Stimulated activated CD8-positive, alpha-beta memory T cell treated with anti-CD3 and anti-CD28 coated beads, Interleukin-2, amount 100 ng/mL, for 1 hour (primary cell): ENCODE measurements at places on chromosomes 2 and 18.
A peak's percentile ranks its signal among the peaks of the same experiment; 100 is the strongest.

DNA sequence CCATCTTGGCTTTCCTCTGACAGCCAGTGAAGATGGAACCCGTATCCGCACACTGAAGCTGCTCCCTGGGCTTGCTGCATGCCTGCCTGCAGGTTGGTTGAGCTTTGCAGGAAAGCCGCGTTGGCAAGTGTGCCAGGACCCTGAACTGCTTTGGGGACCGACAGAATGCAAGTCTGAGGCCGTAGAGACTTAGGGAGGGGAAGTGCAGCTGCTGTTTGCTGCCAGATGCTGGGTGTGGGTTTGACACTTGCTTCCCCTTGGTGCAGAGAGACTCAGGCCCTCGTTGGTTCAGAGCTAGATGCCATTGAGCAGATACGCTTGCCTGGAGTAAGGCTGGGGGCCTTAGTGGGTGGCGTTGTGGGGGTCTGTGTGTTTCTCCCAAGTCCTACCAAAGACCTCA lies 13.1 kb upstream of the PHLPP1 start:
- no peak for DNase-seq

DNA sequence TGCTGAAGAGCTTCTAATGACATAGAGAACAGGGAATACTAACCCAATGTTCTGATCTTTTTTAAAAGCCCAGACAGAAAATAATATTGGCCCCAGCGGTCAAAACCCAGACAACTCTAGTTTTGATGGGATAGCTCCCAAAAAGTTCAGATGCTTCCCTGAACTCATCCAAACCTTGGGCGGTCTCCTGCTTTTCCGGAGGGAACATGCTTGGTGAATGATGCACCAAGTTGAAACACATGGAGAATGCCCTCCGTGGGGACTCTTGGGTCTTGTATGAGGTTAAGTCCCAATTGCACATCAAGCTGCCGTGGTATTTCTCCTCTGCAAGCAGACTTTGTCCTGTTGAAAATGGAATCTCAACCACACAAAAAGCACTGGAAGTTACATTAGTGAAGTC lies 120.7 kb upstream of the CTAGE1 start:
- no peak for DNase-seq

- DNase-seq: peak; percentile 21
Observed at GRCh38 chr2:134411828-134412638, 158.2 kb downstream of the MGAT5 start.

- DNase-seq: no peak
Observed at GRCh38 chr2:1766851-1767811, 22.8 kb upstream of the PXDN start.

DNA sequence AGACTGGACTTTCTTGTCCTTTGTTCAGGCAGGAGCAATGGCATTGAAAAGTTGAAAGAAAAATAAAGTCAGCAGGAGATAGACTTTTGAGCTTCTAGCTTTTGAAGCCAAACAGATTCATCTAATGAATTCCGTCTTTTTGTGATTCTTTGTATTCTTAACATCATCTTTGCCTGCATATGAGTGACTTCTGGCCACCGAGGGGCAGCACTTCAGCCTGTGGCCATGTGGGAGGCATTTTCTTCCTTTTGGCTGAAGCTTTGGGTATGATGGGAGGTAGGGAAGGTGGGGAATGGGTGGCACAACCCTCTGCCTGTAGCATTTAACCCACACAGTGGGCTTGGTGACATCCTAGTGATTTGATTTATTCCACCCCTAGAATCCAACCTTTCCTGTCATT lies 220.6 kb downstream of the SETBP1 start:
- DNase-seq: no peak

- DNase-seq: no peak
Observed at GRCh38 chr18:59516356-59517155, 157.5 kb upstream of the LMAN1 start.

- DNase-seq: no peak
Observed at GRCh38 chr2:9336241-9336575, 87.1 kb downstream of the ITGB1BP1 start.

- DNase-seq: no peak
Observed at GRCh38 chr18:5097116-5097703, 99.8 kb downstream of the AKAIN1 start.

- DNase-seq: peak; percentile 21
Observed at GRCh38 chr2:36800381-36800780, 103.9 kb downstream of the VIT start.

- no peak for DNase-seq
Observed at GRCh38 chr2:190678444-190679162, 29.7 kb downstream of the NAB1 start.

- no peak for DNase-seq
Observed at GRCh38 chr18:50401888-50402287, 27.0 kb downstream of the SKA1 start.

DNA sequence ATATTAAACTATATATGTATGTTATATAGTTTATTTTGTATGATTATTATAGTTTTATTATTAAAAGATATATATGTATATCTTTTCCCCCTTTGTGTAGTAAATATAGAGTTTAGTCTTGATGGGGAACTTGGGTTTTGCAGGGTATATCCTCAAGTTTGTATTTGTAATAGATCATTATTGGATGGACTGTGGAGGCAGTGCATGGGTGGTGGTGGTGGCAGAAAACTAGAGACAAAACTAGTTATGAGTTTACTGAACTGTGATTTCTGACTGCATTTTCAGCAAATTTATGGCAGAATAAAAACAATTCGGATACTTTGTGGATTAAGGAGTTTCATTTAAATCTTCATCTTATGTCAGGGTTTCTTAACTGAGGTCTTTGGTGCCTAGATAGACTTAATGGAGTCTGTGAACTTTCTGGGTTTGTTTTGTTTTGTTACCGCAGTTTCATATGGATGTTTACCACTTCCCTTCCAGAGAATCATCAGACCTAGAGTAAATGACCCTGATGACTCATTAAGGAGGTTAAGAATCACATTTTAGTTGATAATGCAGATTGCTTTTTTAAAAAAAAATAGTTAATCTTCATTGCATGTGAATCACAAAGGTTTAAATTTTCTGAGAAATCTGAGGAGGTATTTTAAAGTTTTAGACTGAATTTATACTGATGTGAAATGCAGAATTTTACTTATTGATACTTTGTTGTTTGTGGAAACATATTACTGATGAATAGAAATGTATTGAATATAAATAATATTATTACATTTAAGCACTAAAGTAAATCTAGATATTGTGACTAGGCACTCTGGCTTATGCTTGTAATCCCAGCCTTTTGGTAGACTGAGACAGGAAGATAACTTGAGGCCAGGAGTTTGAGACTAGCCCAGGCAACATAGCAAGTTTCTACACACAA lies 14.5 kb downstream of the EPC2 start:
- no peak for DNase-seq

DNA sequence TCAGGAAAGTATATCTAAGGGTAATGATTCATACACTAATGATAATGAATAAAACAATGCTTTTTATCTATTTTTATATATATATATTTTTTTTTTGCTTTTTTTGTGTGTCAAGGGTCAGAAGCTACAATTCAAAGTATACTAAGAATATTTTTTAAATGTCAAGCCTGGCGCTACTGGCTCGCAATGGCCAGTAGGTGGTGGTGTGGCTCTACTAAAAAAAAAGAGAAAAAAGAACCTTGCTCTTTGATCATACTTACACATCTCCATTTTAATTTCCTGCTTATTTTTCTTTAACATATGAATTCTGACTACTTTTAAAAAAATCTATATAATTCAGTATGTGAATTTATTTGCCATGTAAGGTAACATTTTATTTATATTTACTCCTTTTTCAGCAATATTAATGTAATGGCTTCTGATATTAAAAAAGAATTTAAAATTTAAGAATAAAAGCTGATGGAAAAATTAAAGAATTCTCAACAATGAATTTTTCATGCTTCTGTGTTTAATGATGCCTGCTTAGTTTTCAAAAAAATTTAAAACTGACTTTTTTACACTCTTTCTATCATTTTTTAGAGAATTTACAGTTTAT lies 232.9 kb downstream of the GULP1 start:
- DNase-seq: no peak

GRCh38 chr2:7913974-7914373 lies 767.9 kb upstream of the ID2 start:
- DNase-seq: no peak

DNA sequence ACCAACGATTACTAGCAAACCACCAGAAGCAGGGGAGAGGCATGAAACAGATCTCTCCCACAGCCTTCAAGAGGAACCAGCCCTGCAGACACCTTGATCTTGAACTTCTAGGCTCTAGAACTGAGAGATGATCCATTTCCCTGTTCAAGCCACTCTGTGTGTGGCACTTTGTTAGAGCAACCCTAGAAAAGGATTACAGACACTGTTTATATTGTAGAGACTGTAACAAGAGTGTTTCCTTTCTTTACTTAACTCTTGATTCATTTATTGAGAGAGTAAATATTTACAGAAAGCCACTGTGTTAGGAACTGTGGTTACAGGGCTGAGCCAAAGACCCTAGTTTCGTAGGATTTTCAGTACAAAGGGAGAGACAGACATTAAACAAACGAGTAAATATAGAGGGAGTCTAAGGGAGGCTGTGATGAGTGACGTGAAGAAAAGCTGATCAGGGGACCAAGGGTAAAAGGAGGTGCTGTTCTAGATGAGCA lies 10.9 kb downstream of the CCDC68 start:
- no peak for DNase-seq

- no peak for DNase-seq
Observed at GRCh38 chr2:38104598-38104997, 28.6 kb upstream of the CYP1B1 start.

- DNase-seq: no peak
Observed at GRCh38 chr2:49369101-49369500, 214.8 kb upstream of the FSHR start.

- DNase-seq: no peak
Observed at GRCh38 chr18:57559314-57559713, 27.2 kb downstream of the FECH start.

DNA sequence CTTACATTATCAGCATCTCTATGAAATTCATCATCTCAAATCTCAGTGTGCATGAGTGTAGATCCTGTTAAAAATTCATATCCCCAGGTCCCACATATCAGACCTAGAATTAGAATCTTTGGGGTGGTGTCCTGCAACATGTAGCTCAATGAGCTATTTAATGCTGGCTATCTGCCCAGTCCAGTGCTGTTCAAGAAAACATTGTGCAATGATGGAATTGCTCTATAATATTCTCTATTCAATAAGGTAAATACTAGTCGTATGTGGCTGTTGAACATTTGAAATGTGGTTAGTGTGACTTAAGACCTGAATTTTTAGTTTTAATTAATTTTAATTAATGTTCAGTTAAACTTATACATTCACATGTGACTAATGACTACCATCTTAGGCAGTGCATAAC lies 127.4 kb downstream of the NOL4 start:
- no peak for DNase-seq

- no peak for DNase-seq
Observed at GRCh38 chr2:150769421-150769820, 282.0 kb upstream of the RND3 start.

GRCh38 chr2:42932271-42933151 lies 140.1 kb upstream of the HAAO start:
- no peak for DNase-seq

DNA sequence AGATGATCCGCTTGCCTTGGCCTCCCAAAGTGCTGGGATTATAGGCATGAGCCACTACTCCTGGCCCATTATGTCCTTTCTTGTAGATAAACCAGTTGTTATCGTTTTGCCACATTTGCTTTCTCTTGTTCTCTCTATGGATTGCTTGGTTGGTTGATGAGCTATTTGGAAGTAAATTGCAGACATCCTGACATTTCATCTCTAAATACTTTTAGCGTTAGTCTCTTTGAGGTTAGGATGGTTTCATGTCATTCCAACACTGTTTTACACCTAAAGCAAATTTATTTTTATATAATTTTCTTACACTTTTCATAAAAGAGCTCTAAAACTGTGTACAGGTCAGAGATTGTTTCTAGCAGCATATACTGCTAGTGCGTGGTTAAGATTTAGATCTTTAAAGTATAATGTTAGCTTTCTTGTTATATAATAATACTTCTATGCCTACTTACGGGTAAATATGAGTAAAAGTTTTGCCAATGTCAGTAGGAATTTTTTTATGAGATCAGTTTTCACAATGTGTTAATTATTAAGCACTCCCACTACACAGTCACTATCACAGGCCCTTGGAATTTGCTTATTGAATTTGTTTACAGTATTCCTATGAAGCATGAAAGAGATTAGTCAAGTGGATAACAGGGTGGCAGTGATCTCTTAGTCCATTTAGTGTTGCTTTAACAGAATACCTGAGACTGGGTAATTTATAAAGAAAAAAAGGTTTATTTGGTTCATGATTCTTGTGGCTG lies 10.3 kb downstream of the POLI start:
- DNase-seq: no peak

DNA sequence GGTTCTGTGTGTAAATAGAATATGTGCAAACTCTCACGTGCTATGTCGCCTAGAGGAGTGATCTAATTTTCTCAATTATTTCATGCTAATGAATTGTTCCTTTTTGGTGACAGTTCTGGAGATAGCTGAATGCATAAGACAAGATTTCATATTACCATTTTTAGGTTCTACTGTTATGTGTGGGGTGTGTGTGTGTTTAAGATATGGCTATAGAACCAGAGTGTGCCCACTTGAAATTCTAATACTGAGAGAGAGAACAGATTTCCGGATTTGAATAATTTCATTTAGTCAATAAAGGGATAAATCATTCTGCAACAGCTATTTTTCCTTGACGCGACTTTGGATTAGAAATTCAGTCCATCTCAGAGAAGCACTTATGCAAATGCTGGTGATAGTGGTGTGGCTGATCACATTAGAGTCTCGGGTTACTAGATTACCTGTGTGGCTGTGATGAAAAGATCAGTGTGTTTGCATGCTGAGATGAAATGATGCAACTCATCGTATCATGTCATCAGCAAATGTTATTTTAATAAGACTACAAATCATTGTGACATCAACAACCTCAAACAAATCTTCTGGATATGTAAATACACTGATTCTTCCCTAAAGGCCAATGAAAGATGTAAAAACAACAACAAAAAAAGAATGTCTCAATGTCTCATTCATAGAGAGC lies 415.9 kb downstream of the EPHA4 start:
- no peak for DNase-seq

- DNase-seq: no peak
Observed at GRCh38 chr2:99824758-99825157, 317.6 kb downstream of the AFF3 start.

- no peak for DNase-seq
Observed at GRCh38 chr2:197779261-197779660, 5.9 kb downstream of the BOLL start.

DNA sequence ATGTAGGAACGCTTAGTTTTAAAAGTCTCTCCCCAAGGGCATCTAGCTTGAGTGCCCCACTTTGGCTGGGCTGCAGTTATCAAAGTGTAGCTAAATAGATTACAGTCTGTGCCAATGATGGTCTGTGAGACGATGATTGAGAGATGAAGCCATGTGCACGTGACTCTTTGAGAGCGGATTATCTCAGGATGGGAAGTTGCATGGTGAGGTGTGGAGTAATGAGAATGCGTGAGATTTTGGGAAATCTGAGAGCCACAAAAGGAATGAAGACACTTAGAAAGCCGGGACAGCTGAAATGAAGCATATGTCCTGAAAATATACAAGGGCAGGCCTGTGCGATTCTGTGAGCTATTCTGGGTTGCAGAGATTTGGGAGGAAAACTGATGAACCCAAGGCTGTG lies 370.0 kb downstream of the TGIF1 start:
- DNase-seq: no peak

GRCh38 chr2:50397992-50398765 lies 633.8 kb downstream of the NRXN1 start:
- DNase-seq: no peak
